ENCODE measurements at places on chromosomes 11 and 22. TPM values are rescaled to one million over a fixed set of nuclear protein-coding genes. Genes with fewer than 3 reads are reported as not detected.

The NCF4 gene
- total RNA-seq: 59.9 TPM

The HEPN1 gene
- total RNA-seq: not detected

GRCh38 chr22:44127356-44127755 is 53.4 kb upstream of the PARVG start:
- peaks cover 28% of the 10 kb centered on the region for H3K36me3 ChIP-seq
- H3K4me3 ChIP-seq: no peak overlapping the region
- peaks cover 16% of the 10 kb centered on the region for H3K4me1 ChIP-seq
- DNase-seq: no peak
- no peak overlapping the region for H3K27ac ChIP-seq
- H3K27me3 ChIP-seq: no peaks in the 10 kb centered on the region

DNA sequence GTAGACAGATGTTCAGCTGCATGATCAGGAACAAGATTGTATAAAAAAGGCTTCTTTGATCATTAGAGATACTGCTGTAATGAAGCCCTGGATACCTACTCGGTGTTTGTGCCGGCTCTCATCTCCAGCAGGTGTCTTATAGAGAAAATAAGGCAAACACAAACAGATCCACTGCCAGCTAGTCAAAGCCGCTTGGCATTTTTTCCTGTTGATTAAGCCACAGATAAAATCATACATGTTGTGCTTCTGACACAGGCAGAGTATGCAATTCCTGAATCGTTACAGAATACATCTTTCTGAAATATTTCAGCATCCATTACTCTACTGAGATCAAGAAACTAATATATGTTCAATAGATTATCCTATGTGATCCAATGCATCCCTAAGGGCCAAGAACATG is 206.9 kb downstream of the CADM1 start:
- H3K4me1 ChIP-seq: no peaks in the 10 kb centered on the region
- no peak overlapping the region for H3K27ac ChIP-seq
- peaks cover 6% of the 10 kb centered on the region for H3K27me3 ChIP-seq
- H3K4me3 ChIP-seq: no peak overlapping the region
- no peaks in the 10 kb centered on the region for H3K36me3 ChIP-seq

GRCh38 chr11:84558085-84558905 is 1068.8 kb downstream of the DLG2 start:
- no peak overlapping the region for H3K27ac ChIP-seq
- H3K4me3 ChIP-seq: no peak overlapping the region
- H3K27me3 ChIP-seq: no peaks in the 10 kb centered on the region
- H3K36me3 ChIP-seq: no peaks in the 10 kb centered on the region

- DNase-seq: no peak
- H3K4me3 ChIP-seq: no peak overlapping the region
- H3K27me3 ChIP-seq: no peaks in the 10 kb centered on the region
- H3K27ac ChIP-seq: no peak overlapping the region
- H3K36me3 ChIP-seq: no peaks in the 10 kb centered on the region
Measured at GRCh38 chr11:127496165-127496564, 495.6 kb upstream of the KIRREL3 start.

- H3K27ac ChIP-seq: no peak overlapping the region
- no peaks in the 10 kb centered on the region for H3K4me1 ChIP-seq
- H3K4me3 ChIP-seq: no peak overlapping the region
- H3K36me3 ChIP-seq: no peaks in the 10 kb centered on the region
- DNase-seq: no peak
Measured at GRCh38 chr11:122046846-122047245, 69.2 kb downstream of the BLID start.

- H3K27ac ChIP-seq: no peak overlapping the region
- no peaks in the 10 kb centered on the region for H3K27me3 ChIP-seq
- no peak overlapping the region for H3K4me3 ChIP-seq
- no peaks in the 10 kb centered on the region for H3K4me1 ChIP-seq
- H3K36me3 ChIP-seq: no peaks in the 10 kb centered on the region
- no peak for DNase-seq
Measured at GRCh38 chr11:37504921-37505320, 906.9 kb upstream of the RAG2 start.

DNA sequence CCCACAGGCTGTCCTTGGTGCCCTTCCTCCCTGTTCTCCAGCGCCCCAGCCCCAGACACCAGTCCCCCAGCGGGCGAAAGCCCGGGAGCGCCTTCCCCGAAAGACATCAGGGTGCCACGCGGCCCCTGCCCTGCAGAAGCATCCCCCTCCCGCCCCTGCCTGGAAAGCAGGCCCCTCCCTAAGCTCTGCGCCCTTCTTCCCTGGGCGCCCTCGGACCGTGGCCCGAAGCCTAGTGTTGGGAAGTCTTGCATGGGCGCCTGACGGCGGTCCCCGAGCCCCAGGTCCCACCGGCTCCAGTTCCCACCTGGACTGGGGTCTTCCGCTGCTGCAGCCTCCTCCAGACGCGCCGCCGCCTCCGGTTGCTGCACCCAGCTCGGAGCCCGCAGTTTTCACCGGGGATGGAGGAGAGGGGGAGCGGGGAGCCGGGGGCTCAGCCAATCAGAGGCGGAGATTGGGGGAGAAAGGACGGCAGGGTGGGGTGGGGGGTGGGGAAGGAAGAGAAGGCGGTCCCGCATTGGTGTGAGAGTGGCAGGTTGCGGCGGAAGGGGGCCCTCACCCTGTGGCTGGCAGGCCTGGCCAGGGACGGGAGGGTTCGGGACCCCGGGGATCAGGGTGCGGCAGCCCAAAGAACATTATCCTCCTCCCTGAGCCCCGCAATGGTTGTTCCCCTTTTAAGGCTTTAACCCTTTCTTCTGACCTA is at the start of gene THY1:
THY1 (minus strand) TSS at position 364 of the 700 bp plus-strand sequence. CDS start 2,267 bp downstream, outside the sequence.
- DNase-seq: no peak
- H3K36me3 ChIP-seq: no peaks in the 10 kb centered on the region
- peak within 1 kb of the TSS; percentile 38 for H3K4me3 ChIP-seq
- peaks cover 27% of the 10 kb centered on the region for H3K4me1 ChIP-seq

The GRIA4 gene
- total RNA-seq: not detected

- no peak overlapping the region for H3K27ac ChIP-seq
- no peaks in the 10 kb centered on the region for H3K4me1 ChIP-seq
- no peak for DNase-seq
- no peaks in the 10 kb centered on the region for H3K27me3 ChIP-seq
Measured at GRCh38 chr22:29330753-29331152, 15.3 kb upstream of the RASL10A start.

The RAB6A gene
- 108 TPM for total RNA-seq

DNA sequence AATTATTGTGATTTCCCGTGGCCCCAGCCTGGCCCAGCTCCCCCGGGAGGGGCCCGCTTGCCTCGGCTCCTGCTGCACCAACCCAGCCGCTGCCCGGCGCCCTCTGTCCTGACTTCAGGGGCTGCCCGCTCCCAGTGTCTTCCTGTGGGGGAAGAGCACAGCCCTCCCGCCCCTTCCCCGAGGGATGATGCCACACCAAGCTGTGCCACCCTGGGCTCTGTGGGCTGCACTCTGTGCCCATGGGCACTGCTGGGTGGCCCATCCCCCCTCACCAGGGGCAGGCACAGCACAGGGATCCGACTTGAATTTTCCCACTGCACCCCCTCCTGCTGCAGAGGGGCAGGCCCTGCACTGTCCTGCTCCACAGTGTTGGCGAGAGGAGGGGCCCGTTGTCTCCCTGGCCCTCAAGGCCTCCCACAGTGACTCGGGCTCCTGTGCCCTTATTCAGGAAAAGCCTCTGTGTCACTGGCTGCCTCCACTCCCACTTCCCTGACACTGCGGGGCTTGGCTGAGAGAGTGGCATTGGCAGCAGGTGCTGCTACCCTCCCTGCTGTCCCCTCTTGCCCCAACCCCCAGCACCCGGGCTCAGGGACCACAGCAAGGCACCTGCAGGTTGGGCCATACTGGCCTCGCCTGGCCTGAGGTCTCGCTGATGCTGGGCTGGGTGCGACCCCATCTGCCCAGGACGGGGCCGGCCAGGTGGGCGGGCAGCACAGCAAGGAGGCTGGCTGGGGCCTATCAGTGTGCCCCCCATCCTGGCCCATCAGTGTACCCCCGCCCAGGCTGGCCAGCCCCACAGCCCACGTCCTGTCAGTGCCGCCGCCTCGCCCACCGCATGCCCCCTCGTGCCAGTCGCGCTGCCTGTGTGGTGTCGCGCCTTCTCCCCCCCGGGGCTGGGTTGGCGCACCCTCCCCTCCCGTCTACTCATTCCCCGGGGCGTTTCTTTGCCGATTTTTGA is 3.3 kb upstream of the ANKRD13D start:
- peaks cover 69% of the 10 kb centered on the region for H3K36me3 ChIP-seq
- DNase-seq: no peak
- H3K4me1 ChIP-seq: peaks cover 58% of the 10 kb centered on the region

- peaks cover 4% of the 10 kb centered on the region for H3K27me3 ChIP-seq
- H3K4me1 ChIP-seq: no peaks in the 10 kb centered on the region
- no peaks in the 10 kb centered on the region for H3K36me3 ChIP-seq
- H3K27ac ChIP-seq: no peak overlapping the region
- no peak overlapping the region for H3K4me3 ChIP-seq
- DNase-seq: no peak
Measured at GRCh38 chr11:63343130-63343529, 26.5 kb upstream of the SLC22A9 start.

All from activated CD4-positive, alpha-beta memory T cell treated with anti-CD3 and anti-CD28 coated beads, Interleukin-2, amount 10 ng/mL, durations not matched to agents 7 days and 5 days (primary cell).